CD4-positive, alpha-beta T cell treated with Interleukin-10 for 1 hour (primary cell): ENCODE measurements at places on chromosomes 7 and 10.
A peak's percentile ranks its signal among the peaks of the same experiment; 100 is the strongest.

GRCh38 chr10:48684792-48685623 is at the start of gene WDFY4:
TSS of gene WDFY4 (plus strand) at chr10:48684873. CDS start at chr10:48709733, 24,860 bp downstream.
- peak; percentile 11 for DNase-seq

DNA sequence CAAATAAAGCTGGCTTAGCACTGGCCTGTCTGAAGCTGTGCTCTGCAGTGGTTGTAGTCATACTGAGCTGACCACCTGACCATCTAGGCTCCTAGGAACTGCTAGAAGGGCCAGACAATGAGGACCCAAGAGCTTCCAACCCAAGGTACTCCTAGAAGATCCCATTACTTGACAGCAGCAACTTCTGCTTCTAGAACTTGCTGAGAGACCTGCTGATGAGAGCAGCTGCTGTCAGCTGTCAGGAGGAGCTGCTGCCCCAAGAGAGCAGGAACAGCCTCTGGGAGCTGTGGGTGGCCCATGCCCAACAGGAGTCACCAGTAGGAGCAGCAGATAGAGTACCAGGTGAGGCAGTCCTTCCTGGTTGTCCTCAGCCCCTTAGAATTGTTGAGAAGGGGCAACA is 70.2 kb downstream of the RBM20 start:
- no peak for DNase-seq

DNA sequence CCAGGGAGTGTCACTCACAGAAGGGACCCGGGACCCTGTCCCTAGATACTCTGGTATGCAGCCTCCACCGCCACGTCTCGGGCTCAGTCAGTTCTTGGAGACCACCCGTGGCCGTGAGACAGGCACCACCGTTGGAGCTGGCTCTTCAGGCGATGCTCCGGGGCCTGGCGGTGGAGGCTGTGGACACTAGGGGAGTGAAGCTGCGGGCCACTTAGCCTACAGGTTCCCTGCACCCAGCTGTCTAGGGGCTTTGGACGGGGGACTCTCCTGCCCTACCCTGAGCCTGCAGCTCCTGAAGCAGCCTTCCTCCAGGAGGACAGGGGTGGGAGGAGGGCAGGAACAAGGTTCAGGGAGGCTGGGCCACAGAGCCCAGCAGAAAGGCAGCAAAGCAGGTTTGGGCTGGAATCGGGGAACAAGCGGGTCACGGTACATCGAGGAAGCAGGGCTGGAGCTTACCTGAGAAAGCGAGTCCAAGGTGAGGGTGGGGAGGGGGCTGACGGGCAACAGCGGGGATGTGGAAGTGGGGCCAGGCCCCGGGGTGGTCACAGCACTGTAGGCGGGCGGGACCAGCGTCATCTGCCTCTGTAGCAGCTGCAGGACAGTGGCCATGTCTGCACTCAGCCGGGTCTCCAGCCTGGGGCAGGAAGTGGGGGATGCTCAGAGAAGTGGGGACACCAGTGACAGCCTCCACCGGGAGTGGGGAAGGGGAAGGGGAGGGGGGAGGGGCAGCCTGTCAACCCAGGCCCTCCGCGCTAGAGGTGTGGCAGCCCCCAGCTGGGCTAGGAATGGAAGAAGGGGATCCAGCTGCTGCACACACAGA is 31.5 kb downstream of the KCNH2 start:
- no peak for DNase-seq

DNA sequence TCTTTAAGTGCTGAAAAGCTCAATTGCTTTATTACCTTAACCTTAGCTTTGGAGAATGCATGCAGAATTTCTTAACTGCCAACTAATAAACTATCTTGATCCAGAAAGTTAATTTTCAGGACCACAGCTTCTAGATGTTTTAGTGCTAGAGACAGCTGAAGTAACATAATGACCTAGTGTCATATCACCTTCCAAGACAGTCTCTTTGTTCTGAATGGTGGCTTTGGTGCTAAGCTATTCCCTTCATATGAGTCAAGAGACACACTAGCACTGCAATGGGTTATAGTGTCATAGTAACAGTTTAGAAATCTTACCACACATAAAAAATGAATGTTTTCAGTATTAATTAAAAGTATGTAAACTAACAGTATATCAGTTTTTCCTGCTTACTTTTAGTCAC is 115.4 kb upstream of the LRRN3 start:
- no peak for DNase-seq

GRCh38 chr10:11610826-11611247 is 613 bp downstream of the USP6NL start:
- peak; percentile 13 for DNase-seq

DNA sequence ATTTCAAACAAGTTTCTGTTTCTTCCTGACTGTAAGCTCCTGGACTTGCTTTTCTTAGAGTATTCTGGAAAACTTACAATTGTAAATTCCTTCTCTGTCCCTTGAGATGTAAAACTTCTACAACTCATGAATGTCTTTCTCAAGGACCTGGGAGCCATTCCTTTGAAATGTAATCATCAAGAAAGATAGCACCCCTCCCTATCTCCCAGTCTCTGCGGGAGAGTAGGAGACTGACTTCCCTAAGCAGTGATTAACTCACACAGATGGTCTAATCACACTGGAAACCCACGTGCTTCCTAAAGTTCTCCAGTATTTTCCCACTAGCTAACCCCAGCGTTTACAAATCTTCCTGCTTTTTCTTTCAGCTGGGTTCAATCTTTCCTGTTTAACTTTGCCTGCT is 549.4 kb downstream of the SORCS1 start:
- DNase-seq = no peak

- DNase-seq = no peak
Measured at GRCh38 chr7:135573541-135573940, 15.8 kb downstream of the NUP205 start.

DNA sequence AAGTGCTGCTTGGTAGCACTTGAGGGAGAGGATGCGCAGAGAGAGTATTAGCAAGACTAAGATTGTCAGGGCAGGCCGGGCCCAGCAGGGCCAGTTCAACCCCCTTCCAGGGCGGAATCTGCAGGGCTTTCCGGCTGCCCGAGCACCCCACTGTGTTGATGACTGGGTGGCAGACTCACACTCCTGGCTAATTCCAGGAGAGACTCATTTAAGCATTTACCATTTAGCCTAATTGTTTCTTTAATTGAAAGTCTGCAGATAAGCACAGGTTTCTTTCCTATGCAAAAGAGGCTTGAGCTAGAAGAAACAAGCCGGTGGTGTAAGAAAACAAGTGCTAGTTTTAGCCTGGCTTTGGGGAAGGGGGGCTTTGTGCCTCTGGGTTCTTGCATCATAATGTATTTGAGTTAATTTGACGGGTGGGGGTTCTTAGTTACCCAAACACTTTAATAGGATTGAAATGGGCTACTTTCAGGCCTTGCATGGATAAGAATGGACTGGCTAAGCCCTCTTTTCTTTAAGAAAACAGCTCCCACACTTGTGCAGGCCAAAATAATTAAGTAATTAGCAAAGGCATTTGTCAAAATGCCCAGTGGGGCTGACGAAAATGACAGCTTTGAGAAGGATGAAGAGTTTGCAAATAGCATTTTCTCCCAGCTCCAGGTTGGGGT is 201.3 kb downstream of the MYOF start:
- no peak for DNase-seq

- peak; percentile 21 for DNase-seq
Measured at GRCh38 chr7:47088329-47089067, 493.4 kb downstream of the TNS3 start.

DNA sequence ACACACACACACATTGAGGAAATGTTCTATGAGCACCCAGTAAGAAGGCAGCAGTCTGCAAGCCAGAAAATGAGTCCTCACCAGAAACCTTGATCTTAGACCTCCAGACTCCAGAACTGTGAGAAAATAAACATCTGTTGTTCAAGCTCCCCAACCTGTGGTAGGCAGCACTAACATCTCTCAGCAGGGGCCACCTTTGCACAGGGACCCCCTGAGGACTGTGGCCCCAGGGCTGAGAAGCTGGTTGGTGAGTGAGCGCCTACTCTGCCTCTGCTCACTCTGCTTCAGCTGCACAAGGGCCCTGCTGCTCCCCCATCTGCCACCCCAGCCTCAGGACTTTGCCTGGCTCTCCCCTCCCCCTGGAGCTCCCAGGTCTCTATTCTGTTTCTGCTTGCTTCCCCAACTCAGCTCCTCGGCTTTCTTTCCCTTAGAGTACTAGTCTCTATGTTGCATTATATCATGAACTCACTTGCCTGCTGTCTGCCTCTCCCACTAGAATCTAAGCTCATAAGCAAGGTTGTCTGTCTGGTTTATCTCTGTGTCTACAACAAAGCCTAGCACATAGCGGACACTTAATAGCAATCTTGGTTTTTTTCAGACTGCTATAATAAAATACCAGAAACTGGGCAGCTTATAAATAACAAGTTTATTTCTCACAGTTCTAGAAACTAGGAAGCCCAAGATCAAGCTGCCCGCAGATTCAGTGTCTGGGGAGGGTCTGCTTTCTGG is 40.4 kb upstream of the PRLHR start:
- DNase-seq = no peak

DNA sequence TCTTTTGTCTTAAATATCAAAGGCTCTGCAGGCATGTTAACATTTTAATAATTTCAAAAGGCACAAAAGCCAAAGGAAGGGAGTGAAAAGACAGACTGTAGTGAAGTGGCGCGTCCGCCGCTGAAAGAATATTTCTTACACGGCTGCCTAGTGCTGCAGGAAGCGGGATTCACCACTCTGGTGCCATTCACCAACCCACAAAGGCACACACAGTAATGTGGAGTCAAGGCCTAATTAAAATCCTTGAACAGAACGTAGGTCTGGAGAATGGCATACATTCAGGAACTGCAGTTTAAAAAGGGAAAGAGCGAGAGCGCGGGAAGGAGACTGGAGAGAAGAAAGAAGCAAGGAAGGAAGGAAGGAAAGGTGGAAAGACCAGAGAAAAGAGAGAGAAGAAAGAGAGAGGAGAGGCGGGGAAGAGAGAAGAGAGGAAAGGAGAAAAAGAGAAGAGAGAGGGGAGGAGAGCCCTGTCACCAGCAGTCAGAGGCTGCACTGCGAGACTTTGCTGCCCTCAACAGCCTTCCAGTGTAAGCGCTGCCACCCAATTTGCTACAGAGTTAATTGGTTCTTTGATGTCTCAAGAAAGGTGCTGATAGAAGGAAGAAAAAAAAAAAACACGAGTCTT is 554.0 kb downstream of the MDFIC start:
- peak; percentile 26 for DNase-seq
